Activated B cell treated with CpG ODN at 0.5 μM for 24 hours (primary cell): ENCODE measurements at places on chromosomes 16 and 17.
A peak's percentile ranks its signal among the peaks of the same experiment; 100 is the strongest.

GRCh38 chr17:48012654-48013053, 24.9 kb downstream of the COPZ2 start:
- DNase-seq = no peak
- no peaks in the 10 kb centered on the region for H3K36me3 ChIP-seq
- no peak overlapping the region for H3K27ac ChIP-seq
- peaks cover 14% of the 10 kb centered on the region for H3K27me3 ChIP-seq
- H3K4me3 ChIP-seq = peak overlapping the region; percentile 64

GRCh38 chr17:53273126-53273525, 549.6 kb upstream of the KIF2B start:
- H3K27me3 ChIP-seq = no peaks in the 10 kb centered on the region
- no peaks in the 10 kb centered on the region for H3K36me3 ChIP-seq
- no peak overlapping the region for H3K4me3 ChIP-seq

GRCh38 chr17:77317091-77317750, 176.5 kb downstream of the SEC14L1 start:
- H3K27me3 ChIP-seq = no peaks in the 10 kb centered on the region
- no peak overlapping the region for H3K4me3 ChIP-seq
- H3K36me3 ChIP-seq = no peaks in the 10 kb centered on the region
- H3K4me1 ChIP-seq = peaks cover 56% of the 10 kb centered on the region

- no peak for DNase-seq
- peaks cover 52% of the 10 kb centered on the region for H3K27me3 ChIP-seq
- no peak overlapping the region for H3K4me3 ChIP-seq
- H3K27ac ChIP-seq = no peak overlapping the region
These were observed 299.5 kb downstream of the IRF8 start for GRCh38 chr16:86198206-86199118.

- H3K27ac ChIP-seq = peak overlapping the region; percentile 87
- no peaks in the 10 kb centered on the region for H3K36me3 ChIP-seq
These were observed 3.4 kb downstream of the NOD2 start for GRCh38 chr16:50696575-50697420.

- no peak for DNase-seq
- H3K4me3 ChIP-seq = no peak overlapping the region
- H3K27me3 ChIP-seq = peaks cover 3% of the 10 kb centered on the region
- no peak overlapping the region for H3K27ac ChIP-seq
These were observed 31.1 kb upstream of the SLC47A1 start for GRCh38 chr17:19502517-19502916.

DNA sequence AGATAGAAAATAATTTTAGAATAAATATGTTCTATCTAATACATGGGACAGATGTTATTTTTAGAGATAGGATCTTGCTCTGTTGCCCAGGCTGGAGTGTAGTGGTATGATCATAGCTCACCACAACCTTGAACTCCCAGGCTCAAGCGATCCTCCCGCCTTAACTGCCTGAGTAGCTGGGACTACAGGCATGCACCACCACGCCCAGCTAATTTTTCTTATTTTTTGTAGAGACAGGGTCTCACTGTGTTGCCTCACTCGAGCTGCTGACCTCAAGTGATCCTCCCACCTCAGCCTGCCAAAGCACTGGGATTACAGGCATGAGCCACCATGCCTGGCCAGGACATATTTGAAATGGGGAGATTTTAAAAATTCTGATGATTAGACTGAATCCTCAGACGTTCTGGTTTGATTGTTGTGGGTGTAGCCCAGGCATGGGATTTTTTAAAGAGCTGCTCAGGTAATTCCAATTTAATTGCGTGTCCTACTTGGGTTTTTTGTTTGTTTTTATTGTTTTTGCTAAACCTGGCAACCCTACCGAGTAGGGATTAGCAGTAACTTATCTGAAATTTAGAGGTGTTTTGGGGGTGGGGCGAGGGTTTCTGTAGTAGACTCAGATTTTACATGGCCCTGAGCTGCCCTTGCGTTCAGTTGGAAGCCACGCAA, 142.9 kb downstream of the RAB11FIP4 start:
- H3K27me3 ChIP-seq = no peaks in the 10 kb centered on the region
- H3K36me3 ChIP-seq = peaks cover 36% of the 10 kb centered on the region
- H3K4me1 ChIP-seq = peaks cover 61% of the 10 kb centered on the region
- DNase-seq = no peak
- H3K4me3 ChIP-seq = no peak overlapping the region

DNA sequence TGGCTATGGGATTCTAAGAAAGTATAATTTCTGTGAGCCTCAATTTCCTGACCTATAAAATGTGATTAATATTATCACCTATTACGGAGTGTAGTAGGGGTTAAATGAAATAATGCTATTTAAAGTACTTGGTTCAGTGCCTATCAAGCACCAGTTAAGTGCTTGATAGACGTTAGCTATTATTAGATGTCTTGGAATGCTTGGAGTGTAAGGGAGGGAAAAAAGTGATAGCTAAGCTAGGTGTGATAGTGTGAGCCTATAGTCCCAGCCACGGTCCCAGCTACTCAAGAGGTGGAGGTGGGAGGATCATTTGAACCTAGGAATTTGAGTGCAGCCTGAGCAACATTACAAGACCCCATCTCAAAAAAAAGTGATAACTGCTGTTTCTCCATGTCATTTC, 7.5 kb downstream of the ORC6 start:
- peaks cover 9% of the 10 kb centered on the region for H3K36me3 ChIP-seq
- no peak overlapping the region for H3K4me3 ChIP-seq
- no peaks in the 10 kb centered on the region for H3K27me3 ChIP-seq
- H3K4me1 ChIP-seq = no peaks in the 10 kb centered on the region
- no peak overlapping the region for H3K27ac ChIP-seq

DNA sequence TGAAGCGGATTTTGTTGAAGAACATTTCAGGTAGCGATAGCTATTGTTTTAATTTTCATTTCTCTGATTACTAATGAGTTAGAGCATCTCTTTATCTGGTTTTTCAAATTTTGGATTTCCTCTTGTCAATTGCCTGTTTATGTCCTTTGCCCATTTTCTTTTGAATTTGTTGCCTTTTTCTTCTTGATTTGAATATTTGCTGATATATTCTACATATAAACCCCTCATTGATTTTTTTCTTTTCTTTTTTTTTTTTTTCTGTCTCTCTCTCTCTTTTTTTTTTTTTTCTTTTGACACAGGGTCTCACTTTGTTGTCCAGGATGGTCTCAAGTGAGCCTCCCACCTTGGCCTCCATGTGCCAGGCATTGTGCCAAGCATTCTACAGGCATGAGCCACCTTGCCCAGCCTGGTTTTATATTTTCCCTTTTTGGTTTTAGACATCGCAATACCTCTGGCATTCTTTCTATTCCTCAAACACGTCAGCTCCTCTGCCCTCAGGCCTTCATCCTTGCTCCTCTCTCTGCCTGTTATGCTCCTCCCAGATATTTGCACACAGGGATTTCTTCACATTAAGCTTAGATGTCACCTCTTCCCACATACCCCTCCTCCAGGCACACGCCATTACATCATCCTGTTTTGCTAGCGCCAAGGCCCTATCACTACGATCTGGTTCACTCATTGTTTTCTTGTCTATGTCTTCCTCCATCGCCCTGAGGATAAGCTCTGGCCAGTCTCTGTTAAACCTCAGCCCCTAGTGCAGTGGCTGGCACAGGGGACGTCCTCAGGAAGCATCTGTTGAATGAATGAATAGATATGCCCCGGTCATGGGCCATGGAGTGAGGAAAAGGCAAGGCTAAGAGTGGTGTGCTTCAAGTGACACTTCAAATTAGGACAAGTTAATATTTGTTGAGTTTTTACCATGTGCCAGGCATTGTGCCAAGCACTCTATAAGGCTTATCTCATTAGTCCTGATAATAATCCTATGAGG, 8.6 kb downstream of the SARM1 start:
- peaks cover 15% of the 10 kb centered on the region for H3K27me3 ChIP-seq
- H3K36me3 ChIP-seq = peaks cover 7% of the 10 kb centered on the region
- H3K4me3 ChIP-seq = no peak overlapping the region
- no peak overlapping the region for H3K27ac ChIP-seq

DNA sequence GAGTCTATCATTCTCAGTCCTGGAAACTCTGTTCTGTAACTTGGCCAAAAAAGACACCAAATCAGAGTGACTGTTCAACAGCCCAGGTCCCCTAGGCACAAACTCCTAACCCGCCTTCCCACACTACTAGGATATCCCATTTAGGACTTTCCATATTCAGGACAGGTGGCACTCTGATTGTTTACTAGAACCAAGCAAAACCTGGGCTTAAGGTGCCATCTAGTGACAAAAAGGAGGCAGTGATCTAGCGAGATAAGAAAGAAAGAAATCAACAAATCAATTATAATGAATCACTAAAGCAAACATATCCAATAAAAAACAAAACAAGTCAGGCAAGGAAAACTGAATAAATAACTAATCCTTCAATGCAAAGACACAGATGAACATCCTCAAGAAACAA, 203.9 kb downstream of the CEP112 start:
- no peak for DNase-seq
- H3K27ac ChIP-seq = no peak overlapping the region
- no peaks in the 10 kb centered on the region for H3K4me1 ChIP-seq
- peaks cover 2% of the 10 kb centered on the region for H3K27me3 ChIP-seq
- peaks cover 7% of the 10 kb centered on the region for H3K36me3 ChIP-seq
- H3K4me3 ChIP-seq = no peak overlapping the region

DNA sequence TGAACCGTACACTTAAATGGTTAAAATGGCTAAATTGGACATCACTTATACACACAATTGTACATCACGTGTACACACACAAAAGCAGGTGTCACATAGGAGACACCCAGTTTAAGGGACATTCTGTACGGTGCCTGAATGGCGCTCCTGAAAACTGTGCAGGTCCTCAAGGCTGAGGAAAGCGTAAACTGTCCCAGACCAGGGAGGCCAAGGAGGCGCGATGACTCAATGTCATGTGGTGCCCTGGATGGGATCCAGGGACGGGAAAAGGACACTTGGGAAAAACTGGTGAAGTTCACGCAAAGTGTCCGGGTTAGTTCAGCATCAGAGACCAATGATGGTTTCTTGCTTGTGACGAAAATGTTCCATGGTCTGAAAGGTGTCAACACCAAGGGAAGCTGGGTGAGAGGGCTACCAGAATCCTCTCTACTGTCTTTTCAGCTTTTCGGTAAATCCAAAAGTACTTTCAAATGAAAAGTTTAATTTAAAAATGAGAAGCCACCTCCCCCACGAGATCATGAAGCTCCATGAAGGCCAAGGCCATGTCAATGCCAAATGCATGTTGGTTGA, 112.2 kb downstream of the CMIP start:
- H3K4me1 ChIP-seq = peaks cover 45% of the 10 kb centered on the region
- no peaks in the 10 kb centered on the region for H3K27me3 ChIP-seq
- no peak for DNase-seq

DNA sequence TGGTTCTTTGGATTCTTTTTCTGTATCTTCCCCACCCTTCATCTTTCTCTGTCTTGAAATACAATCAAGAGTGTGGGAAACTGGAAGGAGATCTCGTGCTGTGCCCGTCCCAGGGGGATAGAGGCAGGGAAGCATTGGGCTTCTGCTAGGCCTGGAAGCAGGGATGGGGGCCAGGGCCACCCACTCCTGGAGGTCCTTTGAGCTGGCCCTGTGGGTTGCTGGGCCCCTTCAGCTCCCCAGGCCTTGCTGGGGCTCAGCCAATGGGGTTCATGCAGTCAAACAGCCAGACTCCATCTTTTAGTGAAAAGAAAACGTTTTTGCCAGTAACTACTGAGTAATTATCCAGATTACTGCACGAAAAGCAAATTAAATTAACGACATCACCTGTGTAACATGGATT, 67.8 kb downstream of the CCDC182 start:
- H3K27ac ChIP-seq = no peak overlapping the region
- no peak for DNase-seq
- no peaks in the 10 kb centered on the region for H3K4me1 ChIP-seq
- H3K4me3 ChIP-seq = no peak overlapping the region
